ENCODE measurements at places on chromosomes 5 and 9.

GRCh38 chr5:74173241-74173640 lies 467.3 kb downstream of the ENC1 start:
- DNase-seq = no peak

DNA sequence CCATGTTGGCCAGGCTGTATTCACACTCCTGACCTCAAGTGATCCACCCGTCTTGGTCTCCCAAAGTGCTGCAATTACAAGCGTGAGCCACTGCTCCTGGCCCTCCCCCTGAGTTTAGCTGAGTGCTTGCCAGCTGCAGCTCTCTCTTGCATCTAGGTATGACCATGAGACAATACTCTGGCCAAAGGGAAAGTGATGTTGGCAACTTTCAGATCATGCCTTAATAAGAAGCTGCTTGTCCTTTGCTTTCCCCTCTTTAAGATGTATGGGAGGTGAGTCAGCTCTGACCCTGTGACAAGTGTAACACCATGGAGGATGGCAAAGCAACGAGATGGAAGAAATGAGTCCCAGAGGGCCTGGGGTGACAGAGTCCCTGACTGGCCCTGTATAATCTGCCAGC lies 18.7 kb upstream of the DCAF12 start:
- no peak for DNase-seq

DNA sequence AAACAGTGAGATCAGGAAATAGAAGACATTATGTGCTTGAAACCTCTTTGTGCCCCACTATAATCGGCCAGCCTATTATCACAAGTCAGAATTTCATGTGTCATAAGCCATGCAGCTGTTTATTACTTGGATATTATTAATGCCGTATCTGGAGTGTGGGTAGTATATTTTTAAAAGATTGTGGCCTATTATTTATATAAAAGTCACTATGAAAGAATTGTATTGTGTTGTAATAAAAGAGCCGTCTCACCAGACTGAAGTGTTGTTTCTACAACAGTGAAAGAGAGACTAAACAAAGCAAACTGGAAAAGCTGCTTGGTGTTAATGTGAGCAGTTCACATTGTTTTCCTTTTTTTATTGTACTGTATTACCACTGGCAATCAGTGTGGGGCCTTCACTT lies 449.1 kb downstream of the PSAT1 start:
- no peak for DNase-seq

GRCh38 chr9:101463397-101463796 lies 27.8 kb upstream of the ALDOB start:
- no peak for DNase-seq

DNA sequence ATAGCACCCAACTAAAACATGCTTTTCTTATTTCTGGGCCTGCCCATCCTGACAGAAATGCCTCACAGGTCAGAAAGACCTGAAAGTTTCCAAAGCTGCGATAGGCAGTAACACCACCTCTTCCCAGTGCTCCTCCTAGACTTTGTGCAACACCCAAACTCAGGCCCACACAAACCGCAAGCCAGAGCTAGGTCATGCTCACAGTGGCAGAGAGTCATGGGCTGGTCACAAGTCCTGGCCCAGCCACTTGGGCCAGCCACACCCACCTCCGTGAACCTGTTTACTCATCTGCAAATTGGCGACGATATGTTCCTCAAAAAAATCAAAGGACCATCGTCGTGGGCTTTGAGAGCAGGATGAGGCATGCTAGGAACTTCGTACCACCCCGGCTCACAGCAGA lies 44.0 kb upstream of the SLC25A51 start:
- DNase-seq = no peak

DNA sequence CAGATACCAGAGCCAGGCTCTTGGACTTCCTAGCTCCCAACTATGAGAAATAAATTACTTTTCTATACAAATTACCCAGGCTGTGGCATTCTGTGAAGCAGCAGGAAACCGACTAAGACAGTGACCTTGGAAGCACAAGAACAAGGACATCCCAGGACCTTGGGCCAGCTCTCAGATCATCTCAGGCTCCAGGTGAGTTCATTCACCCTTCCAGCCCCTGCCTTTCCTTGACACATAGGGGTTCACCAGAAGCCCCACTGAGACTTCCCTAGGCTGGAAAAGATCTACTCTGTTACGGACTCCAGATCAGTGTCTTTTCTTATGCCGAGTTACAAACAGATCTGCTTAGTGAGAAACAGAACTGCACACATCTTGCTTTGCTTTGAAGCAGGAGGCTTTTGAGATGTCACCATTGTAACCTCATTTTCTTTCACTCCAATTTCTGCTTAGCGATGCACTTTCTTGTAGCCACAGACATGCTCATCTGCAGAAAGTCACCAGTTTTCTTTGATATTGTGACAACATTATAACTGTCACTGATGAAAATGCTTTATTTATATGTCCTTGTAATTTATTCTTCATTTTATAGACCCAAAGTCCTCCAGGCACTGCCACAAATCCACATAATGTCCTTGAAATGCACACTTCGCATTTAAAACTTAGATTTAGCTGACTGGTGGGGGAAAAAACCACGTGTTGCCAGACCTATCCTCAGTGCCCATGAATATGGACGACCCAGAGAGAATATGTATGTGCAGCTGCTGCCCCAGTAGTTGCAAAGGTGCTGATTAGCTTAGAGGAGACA lies 8.1 kb downstream of the CD180 start:
- DNase-seq = no peak

GRCh38 chr5:169272731-169273427 lies 28.1 kb downstream of the SLIT3 start:
- no peak for DNase-seq

DNA sequence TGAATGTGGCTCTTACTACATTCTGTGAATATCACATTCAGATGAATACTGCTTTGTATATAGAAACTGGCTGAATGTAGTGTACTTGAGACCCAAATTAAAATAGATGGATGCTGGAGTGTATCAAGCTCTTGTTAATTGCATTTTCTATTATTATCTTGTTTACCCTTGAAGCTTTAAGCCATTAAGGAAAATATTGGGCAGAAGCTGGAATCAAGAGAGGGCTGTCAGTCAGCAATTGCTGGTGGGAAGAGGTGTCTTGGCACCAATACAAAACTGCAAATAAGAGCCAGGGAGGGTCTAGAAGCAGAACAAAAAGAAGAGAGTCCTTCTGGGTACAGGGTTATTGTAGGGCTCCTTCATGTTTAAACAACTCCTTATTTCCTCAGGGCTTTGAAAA lies 38.8 kb downstream of the MUSK start:
- no peak for DNase-seq

DNA sequence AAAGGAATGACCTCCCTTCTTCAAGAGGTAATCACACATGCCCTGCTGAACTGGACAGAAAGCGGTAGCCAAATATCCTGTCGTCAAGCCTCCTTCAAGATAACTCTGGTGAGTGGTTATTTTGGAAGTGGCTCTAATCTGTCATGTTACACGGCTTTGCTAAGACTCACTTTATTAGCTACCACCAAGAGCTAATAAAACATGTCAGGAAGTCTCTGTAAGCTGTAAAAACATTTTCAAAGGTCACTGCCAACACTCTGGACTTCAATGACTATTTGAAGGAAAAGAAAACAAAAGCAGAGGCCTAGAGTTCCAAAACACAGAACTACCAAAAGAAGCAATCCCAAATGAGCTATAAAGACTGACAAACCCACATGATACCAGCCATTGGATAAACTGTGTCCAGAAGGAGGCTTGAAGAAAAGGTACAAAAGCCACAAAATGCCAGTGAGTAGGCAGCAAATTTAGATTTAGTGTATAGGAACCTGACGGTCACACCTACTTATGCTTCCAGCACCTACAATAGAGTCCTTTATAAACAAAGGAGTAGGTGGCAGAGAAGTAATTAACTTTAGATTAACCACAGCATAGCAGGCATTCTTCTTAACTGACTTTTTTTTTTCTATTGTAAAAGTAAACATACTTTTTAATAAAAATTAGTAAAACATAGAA lies 97.3 kb upstream of the EQTN start:
- DNase-seq = no peak

GRCh38 chr5:63697811-63698210 lies 264.4 kb downstream of the HTR1A start:
- no peak for DNase-seq

GRCh38 chr5:66805514-66806430 lies 209.6 kb downstream of the MAST4 start:
- no peak for DNase-seq

- no peak for DNase-seq
Observed at GRCh38 chr5:180135128-180135955, 63.8 kb upstream of the RNF130 start.

DNA sequence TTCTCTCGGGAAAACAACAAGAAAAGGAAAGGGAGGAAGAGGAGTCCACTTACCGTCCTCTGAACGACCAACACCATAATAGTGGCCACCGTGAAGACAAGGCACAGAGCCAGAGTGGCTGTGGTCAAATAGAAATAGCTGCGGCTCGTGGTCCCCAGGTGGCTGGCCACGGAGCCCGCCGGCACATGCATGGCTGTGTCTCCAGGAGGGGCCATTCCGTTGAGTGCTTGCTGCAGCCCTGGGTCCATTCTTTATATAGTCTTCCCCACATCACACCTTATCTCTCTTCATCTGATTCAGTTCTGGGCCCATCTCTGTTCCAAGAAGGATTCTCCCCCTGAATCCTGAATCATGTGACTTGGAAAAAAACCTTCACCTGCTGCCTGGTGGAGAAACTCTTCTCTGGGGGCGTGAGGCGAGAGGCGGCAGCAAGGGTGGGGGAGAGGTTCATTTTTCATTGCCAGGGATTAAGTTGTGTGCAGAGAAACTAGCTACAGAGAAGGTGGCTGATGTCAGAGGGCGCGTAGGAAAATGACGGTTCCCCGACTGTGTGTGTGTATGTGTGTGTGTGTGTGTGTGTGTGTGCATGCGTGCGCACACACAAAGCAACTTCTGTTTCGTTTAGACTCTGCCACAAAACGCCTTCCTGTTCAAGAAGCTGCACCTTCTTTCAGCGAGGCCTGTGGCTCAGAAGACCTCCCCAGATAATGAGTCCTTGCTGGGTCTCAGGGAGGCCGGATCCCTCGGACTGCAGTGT lies at the start of gene TNFSF8:
TSS of gene TNFSF8 (minus strand) at position 536 of the 757 bp plus-strand sequence. CDS start at position 248, 288 bp downstream.
- peak; percentile 35 for DNase-seq

DNA sequence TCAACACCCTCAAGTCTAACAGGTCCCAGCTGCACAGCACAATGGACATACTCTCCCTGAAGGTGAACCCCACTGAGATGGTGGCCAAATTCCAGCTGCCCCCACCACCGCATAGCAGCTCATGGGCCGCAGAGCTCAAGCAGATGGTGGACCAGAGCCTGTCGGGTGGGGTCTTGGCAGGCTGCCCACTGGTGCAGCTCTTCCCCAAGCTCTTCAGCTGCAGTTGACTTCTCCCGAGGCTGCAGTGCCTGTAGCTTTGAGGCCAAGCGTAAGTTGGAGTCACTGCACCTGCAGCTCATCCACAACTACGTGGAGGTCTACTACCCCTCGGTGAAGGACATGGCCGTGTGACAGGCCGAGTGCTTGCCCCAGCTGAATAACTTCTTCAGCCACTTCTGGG lies 56.6 kb upstream of the SPTLC1 start:
- no peak for DNase-seq

DNA sequence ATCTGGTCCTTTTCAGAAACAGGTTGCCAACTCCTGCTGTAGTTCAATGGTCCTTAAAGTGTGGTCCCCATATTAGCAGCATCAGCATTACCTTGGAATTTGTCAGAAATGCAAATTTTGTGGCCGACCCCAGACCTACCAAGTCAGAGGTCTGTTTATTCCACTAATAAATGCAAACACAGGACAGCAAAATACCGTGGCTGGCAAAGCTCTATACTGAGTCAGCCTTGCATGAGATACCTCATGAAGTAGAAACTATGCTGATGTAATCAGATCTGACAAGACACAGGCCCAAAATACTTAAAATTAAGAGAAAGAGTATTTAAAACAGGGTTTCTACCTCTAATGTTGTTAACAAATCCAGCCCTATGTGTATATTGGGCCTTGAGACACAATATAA lies 3.0 kb downstream of the GOLM1 start:
- no peak for DNase-seq

DNA sequence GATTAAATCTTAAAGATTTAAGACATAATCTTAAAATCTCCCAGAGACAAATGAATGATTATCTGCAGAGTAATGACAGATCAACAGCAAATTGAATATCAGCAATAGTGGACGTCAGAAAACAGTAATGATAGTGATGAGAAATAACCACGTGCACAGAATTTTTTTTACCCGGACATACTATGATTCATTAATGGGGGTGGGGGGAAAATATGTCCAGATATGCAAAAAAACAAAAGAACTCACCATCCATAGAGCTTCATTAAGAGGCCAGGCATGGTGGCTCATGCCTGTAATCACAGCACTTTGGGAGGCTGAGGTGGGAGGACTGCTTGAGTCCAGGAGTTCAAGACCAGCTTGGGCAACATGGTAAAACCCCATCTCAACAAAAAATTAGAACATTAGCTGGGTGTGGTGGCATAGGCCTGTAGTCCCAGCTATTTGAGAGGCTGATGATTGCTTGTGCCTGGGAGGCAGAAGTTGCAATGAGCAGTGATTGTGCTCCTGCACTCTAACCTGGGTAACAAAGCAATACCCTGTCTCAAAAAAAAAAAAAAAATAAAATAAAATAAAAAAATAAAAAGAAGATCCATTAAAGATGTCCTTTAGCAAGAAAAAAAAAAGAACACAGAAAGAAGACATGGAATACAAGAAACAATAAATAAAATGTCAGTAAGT lies 30.9 kb upstream of the SHOC1 start:
- no peak for DNase-seq

DNA sequence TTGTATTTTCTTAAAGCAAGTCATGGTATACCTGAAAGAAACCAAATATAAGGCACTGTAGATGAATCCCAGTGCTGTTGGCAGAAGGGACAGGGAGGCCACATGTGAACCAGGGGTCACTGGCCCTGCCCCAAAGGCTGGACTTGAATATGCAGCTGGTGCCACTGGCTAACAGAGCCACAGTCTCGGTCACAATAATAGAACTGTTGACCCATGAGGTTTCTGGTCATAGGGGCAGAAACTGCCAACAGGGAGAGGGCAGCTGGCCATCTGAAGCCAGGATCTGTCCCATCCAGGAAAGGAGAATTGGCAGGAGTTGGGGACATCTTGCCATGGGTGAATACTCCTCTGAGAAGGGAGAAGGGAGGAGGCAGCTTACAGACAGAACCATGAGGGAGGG lies 31.9 kb downstream of the PALM2AKAP2 start:
- no peak for DNase-seq

- DNase-seq = no peak
Observed at GRCh38 chr9:102922526-102922925, 72.6 kb upstream of the CYLC2 start.

- DNase-seq = no peak
Observed at GRCh38 chr5:33964132-33964700, 20.3 kb downstream of the SLC45A2 start.

GRCh38 chr5:26737348-26738265 lies 300.8 kb downstream of the CDH9 start:
- no peak for DNase-seq

GRCh38 chr5:57111993-57112392 lies 61.9 kb upstream of the GPBP1 start:
- DNase-seq = no peak
